ENCODE measurements at places on chromosomes 7 and 10.

GRCh38 chr10:104080762-104081161 is 4.9 kb downstream of the COL17A1 start:
- peak; percentile 87 for DNase-seq

DNA sequence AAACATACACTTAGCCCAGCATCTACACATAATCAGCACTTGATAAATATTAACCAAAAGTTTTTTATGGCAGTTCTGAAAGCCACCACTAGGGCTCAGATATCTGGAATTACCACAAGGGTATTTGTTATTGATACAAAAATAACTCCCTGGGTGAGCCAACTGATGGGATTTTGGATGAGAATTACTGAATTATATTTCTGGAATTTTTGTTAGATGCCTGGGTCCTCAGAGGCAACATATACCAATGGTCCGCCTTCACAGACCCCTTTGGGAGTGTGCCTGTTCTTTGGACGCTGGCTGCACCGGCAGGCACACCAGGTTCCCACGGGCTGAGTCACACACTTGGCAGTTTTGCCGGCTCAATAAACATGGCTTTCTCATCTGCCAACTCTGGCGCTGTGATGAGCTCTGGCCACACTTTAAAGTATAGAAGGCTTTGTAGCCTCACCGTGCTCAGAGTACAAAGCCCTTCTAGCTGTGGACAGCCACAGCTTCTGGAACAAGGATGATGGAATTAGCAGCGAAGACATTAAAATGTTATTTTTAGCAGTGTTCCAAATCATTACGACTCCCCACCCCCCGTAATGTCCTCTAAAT is 24.5 kb upstream of the EEPD1 start:
- DNase-seq = peak; percentile 74

- DNase-seq = no peak
These were observed 117.0 kb downstream of the ALOX5 start for GRCh38 chr10:45491061-45491460.

- no peak for DNase-seq
These were observed 22.1 kb downstream of the RAMP3 start for GRCh38 chr7:45179666-45180065.

GRCh38 chr7:10483671-10484070 is 490.0 kb upstream of the PHF14 start:
- no peak for DNase-seq

DNA sequence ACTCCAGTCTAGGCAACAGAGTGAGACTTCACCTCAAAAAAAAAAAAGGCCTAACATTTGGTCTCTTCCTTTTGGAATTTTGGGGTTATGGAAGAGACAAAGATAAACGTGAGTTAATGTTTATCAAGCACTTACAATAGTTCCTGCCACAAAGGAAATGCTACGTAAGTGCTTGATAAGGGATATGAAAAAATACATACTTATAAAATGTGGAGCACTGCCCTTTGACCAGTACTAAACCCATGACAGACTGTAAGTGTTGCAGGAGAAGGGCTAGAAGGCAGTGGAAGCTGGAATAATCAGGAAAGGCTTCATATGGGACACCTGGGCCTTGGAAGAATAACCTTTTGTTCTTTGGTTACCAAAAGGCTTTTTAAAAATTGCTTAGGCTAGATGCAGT is 25.5 kb downstream of the TMEM248 start:
- DNase-seq = no peak

GRCh38 chr7:135692055-135692454 is 29.7 kb downstream of the STMP1 start:
- no peak for DNase-seq

GRCh38 chr7:99242682-99243081 is 30.0 kb upstream of the MYH16 start:
- DNase-seq = no peak

DNA sequence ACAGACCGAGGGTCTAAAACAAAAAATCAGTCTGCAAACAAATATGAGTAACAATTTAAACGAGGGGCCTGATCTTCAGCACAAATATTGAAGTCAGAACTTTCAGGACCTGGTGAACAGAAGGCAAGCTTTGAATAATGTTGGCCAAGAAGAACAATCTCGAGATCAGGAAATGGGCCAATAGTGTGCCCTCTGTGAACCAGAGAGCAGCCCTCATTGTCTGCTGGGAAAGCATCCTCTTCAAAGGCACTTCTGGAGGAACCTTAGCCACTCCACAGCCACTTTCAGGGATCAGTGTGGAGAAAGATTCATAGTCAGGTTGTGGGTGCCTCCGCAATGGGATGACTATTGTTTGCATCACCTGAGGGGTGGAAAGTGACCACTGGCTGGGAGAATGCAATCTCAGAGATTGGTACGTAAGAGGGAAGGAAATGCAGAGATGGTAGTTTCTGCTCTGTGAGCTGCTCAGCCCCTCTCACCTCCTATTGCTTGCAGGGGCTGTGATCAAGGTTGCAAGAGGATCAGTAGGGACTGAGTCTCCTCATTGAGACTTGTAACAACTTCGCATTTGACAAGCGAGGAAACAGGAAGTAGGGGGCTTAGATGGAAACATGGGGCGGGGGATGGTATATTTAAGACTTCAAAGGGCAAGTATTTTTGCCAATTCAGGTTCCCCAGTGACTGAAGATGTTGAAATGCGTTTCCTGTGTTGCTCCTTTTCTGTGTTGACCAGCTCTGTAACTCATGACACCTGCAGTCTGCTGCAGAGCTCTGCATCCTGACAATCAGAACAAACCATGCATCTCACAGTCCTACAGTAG is 28.4 kb upstream of the IFRD1 start:
- no peak for DNase-seq

DNA sequence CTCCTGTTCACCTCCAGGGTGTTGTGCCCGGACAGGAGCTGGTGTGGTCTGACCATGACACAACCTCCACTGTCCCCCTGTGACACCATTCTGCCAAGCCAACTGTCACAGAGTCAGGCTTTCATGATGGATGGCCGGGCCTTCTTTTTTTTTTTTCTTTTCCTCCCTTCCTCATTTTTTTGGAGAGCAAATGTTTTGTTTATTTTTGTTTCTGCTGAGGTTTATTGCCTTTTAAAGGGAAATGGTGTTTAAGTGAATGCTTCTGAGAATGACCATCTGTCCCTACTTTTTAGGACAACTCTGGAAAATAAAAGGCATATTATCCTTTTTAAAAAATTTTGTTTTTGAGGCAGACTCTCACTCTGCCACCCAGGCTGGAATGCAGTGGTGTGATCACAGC is 115.1 kb upstream of the NPS start:
- DNase-seq = no peak

DNA sequence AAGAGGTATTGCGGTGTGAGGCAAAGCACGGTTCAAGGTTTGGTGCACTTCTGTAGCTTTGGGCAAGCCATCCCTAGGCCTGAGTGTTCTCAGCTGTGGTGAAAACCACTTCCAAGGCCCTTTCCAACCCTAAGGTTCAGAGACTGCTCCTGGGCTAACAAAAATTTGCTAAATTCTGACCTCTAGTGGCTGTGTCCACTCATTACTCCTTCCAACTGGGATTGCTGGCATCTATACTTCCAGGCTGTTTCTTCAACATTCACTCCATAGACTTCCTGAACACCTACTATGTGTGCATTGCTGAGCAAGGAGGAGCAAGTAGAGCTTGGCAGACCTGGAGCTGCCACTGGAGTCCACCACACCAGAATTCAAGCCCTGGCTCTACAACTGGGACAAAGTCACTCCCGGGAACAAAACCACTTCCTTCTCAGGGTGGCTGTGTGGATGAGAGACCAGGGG is 29.3 kb upstream of the SH3PXD2A start:
- peak; percentile 46 for DNase-seq

DNA sequence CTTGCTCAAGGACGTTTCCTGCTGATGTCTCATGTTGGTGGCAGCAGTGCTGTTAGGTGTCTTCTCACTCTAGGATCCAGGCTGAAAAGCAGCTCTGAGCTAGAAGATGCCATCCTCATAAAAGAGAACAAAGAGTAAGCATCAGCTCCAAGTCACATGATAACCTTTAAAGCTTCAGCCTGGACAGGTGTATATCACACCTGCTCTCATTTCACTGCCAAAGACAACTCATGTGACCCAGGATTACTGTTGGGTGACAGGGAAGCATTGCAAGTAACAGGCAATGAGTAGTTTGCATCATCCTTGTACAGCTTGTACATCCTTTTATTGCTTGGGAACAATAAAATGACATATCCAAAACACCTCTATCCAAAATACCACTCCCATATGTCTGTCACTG is 423.4 kb upstream of the DPP6 start:
- DNase-seq = peak; percentile 96
